NCI-H1694 treated with DMSO at 0.1 percent for 48 hours (cell line): ENCODE measurements at places on chromosomes 6 and 20.
A peak's percentile ranks its signal among the peaks of the same experiment; 100 is the strongest.

DNA sequence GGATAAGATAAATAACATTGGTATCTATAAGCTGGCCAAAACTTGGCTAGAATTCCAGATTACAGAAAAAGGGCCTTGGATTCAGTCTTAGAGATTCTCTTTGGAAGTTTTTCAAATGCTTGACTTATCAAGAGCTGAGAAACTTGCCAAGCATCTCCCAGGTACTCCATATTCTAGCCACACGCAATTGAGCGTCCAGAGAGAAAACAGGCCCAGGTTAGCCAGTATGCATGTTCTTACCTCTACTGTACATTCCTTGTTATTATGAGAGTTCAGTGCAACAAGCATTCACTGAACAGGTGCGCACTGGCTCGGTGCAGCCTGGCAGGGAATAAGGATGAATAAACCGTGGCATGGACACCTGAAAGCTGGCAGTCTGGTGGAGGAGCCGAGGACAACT is 13.7 kb downstream of the CRNKL1 start:
- no peak for DNase-seq

- DNase-seq, result no peak
Measured at GRCh38 chr20:15848995-15849610, 724.1 kb downstream of the KIF16B start.

- no peak for DNase-seq
Measured at GRCh38 chr6:35358086-35358485, 15.7 kb downstream of the PPARD start.

- no peak for DNase-seq
Measured at GRCh38 chr6:168582571-168582981, 141.6 kb downstream of the SMOC2 start.

DNA sequence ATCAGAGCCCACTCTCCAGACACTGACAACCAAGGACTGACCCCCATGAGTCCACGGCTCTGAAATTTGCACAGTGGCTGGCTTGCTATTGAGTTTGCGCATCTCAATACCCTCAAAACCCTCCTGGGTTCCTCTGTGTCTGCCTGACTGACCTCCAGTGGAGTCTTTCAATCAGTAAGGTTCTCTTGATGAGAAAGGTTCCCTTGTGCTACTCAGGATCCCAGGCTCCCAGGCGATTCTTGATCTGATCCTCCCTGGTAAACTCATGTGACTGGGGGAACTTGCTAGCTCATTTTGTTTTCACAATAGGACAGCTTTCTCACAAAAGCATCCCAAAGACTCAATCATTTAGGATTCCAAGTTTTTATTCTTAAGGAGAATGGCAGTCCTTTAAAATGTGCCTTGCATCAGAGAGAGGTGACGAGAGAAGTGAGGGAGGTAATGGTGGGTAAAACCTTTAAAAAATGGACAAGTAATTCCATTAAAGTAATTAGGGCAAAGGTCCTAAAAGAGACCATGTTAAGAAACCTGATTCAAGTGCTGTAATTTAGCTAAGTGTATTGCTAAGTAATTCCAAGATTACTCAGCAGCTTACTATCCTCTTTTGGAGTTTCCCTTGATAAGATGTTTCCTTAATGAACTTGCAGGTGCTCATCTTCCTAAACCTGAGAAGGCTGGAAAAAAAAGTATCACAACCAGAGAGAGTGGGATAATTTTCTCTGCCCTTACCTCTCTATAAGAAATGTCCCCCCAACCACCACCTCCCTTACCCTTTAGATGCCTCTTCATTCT is 304.7 kb upstream of the SGK1 start:
- no peak for DNase-seq

GRCh38 chr6:98834060-98835031 is at the start of gene POU3F2:
Gene POU3F2 (plus strand): TSS chr6:98834574. CDS start chr6:98834874, 300 bp downstream.
- peak; percentile 21 for DNase-seq

GRCh38 chr6:129623008-129623732 is 86.8 kb downstream of the ARHGAP18 start:
- no peak for DNase-seq

DNA sequence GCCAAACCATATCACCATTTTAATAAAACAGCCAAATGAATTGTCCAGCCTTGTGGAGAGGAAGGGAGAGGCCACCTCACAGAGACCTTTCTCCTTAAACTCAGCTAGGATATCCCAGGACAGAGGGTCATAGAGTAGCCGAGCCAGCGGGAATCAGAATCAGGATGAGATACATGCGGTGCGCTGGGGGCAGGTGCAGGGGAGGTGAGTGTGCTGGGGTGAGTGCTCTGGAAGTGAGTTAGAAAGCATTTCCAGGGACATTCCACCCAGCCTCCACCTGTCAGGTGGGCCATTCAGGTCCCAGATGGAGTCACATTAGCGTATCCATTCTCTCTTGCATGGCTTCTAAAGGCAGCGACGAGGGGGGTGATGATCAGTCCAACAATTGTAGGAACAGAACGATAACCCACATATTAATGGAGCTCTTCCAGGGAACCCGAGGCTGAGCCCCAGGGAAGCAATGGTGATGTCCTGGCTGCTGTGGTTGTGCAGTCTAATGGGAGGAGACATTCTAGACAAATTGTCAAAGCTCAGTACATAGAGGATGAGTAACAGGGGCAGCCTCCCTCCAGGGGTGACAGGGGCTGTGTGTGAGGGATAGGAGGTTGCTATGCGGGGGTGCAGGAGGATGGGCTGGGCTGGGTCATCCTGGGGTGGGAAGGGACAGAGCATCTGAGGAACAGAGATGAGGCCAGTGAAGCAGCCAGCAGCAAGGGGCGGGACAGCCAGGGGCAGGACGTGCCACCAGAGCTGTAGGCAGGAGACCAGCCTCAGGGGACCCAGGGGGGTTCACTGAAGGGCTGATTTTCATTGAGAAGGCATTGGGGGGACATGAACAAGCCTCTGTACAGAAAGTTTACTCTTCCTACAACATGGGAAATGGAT is 88.7 kb upstream of the FRMD1 start:
- DNase-seq, result no peak

DNA sequence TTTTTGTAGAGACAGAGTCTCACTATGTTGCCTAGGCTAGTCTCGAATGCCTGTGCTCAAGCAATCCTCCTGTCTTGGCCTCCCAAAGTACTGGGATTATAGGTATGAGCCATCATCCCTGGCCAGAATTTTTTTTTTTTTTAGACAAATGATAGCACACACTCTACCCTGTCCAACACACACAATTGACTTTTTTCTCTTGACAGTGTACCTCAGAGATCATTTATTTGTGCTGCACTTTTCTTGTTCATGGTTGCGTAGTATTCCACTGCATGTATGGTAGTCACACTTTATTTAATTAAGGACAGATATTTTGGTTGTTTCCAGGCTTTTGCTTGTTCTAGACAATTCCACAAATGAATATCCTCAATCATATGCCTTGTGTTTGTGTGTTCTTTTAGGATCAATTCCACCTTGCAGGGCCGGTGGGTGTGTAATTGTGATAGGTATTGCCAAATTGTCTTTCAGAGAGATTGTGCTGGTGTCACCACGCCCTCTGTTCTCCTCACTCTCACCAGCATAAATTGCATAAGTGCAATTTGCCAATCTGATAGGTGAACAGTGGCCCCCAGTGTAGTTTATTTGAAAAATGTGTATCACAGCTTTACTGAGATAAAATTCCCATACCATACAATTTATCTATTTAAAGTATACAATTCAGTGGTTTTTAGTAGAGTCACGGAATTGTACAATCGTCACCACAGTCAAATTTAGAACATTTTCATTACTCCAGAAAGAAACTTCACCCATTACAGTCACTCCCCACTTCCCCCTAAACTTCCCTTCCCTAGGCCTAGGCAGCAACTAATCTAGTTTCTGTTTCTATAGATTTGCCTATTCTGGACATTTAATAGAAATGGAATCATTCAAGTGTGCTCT is 20.1 kb downstream of the SRC start:
- no peak for DNase-seq

DNA sequence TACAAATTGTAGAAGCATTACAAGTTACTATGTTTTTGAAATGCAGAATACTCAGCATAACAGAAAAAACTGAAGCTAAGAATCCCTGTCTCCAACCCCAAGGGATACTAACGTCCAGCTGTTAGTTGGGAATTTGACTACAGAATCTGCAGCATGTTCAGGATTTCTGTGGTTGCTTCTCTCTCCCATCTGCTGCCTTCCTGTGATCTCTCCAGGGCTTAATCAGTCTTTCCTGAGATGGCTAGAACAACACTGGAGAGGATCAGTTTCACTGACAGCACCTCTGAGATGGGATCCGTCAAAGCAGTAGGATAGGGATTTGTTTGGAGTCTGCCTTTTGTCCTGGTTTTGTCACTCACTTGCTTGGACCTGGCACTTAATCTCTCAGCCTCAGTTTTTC is 73.3 kb upstream of the NUP153 start:
- DNase-seq, result no peak

GRCh38 chr20:62910217-62910766 is 16.0 kb downstream of the DIDO1 start:
- DNase-seq, result no peak

GRCh38 chr6:68247782-68248181 is 387.3 kb upstream of the ADGRB3 start:
- DNase-seq, result no peak

DNA sequence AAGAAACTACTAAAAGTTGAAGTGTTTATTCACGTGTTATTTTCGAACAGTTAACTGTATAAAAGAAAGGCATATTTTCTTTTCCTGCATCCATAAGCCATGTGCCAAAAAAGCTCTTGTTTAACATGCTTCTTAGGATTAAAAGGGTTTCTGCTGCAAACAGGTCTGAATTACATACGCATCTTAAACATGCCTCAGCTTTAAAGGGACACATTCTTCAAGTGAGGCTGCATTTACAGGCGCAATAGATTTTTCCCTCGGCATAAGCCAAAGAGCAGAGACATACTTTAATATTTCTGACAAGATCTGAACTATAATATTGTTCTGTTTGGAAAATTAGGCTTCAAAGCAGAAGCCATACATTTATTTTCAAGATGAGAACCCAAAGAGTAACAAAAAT is 39.4 kb downstream of the PDE7B start:
- no peak for DNase-seq

GRCh38 chr20:2822073-2822472 is 5.9 kb downstream of the TMEM239 start:
- DNase-seq, result no peak

DNA sequence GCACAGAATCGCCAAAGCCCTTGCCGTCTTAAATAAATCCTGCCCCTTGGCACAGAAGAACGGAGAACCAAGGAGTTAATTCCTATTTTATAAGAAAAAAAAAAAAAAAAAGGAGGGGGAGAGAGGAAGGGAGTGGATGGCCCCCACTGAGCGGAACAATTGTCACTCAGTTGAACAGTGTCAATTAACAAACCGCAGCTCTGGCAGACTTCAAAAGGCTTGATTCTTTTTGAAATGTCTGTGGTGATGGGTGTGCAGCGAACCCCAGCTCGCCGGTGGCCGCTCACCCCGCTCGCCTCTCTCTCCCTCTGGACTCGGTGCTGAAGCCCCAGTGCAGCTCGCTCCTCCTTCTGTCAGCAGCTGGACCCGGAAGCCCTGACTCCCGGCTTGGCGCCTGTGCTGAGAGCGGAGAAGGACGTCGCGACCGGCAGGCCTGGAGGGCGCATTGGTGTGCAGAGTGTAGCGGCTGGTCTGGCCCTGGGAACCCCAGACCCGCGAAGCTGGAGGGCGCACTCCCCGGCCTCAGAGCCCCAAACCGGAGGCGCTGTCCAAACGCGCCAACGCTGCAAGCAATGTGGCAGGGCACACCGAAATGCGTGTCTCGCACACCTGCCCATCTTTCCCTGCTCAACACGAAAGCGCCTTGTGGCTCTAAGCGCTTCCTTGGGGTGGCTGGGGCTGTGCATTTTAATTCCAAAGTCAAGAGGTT is 3.4 kb downstream of the LINC00237 start:
- DNase-seq, result no peak

GRCh38 chr6:110617057-110617456 is 140.6 kb upstream of the SLC22A16 start:
- no peak for DNase-seq

DNA sequence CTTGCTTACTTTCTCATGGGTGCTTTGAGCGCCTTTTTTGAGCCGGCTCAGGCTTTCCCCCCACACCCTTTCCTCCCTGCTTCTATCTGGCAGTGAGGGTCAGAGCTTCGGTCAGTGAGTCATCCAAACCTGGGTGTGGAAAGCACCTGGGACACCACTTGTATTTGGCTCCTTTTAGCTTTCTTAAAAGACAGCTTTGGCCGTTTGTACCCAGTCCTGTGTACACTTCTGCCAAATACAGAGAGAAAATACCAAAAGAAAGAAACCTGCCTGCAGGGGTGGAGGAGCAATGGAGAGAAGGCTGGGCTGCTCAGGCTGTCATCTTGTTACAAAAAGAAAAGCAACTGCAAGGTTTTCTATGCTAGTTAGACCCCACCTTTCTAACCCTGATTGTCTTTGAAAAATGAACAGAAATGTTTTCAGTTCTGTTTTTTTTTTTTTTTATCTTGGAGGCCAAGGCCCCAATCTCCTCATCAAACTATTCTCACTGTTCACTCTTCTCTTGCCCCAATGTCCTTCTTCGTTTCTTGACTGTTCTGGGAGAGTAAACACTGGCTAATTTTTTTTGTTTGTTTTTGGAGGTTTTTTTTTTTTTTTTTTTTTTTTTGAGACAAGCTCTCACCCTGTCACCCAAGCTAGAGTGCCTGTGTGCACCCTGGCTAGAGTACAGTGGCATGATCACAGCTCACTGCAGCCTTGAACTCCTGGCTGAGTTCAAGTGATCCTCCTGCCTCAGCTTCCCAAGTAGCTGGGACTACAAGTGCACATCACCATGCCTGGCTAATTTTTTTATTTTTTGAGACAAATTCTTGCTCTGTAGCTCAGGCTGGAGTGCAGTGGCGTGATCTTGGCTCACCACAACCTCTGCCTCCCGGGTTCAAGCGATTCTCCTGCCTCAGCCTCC is 76.4 kb downstream of the SSR1 start:
- DNase-seq, result no peak

GRCh38 chr6:165645919-165646318 is 17.1 kb downstream of the PDE10A start:
- DNase-seq, result no peak

DNA sequence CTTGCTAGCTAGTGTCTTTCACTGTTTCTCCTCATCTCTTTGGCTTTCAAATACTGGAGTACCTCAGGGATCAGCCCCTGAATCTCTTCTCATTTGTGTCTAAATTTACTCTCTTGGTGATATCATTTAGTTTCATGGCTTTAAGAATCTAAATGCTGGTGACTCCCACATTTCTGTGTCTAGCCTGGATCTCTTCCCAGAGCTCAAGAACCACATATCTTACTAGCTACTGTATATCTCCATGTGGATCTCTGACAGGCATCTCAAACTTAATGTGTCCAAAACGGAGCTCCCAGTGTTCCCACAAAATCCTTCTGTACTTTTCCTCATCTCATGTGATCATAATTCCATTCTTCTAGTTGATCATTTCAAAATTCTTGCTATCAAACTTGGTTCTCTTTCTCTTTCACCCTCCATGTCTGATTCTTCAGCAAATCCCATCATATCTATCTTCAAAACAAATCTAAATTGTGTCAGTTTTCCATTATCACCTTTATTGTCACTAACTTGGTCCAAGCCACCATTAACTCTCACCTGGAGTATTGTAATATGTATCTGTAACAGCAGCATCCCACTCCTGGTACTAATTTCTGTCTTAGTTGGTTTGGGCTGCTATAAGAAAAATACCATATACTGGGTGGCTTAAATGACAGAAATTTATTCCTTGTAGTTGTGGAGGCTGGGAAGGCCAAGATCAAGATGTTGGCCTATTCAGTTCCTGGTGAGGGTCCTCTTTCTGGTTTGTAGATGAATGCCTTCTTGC is 45.9 kb downstream of the CCDC170 start:
- DNase-seq, result no peak
